ENCODE measurements at places on chromosomes 4 and X. TPM values are rescaled to one million over a fixed set of nuclear protein-coding genes. Genes with fewer than 3 reads are reported as not detected.

DNA sequence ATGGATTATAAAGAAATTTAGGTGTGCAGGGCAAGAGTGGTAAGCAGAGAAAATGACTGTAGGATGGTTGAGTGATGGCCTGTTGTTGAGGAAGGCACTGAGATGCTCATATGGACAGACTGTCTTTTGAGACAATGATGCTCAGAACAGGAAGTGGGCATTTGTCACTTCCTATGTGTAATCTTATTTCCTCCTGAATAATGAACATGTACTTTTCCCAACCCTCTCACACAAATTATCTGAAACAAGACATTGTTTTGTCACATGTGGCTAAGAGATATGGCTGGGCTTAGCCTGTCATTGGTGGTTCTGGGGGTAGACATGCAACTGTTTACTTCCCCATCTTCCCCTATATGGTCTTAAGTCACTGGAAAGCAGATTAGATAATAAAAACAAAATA lies 240.5 kb downstream of the CFAP47 start:
- no peak overlapping the region for H3K4me3 ChIP-seq
- H3K36me3 ChIP-seq: no peaks in the 10 kb centered on the region
- no peaks in the 10 kb centered on the region for H3K4me1 ChIP-seq
- H3K27me3 ChIP-seq: no peaks in the 10 kb centered on the region

GRCh38 chr4:67087897-67088296 lies 457.4 kb downstream of the CENPC start:
- H3K4me1 ChIP-seq: 0 out of 2 replicates have a peak, but pooled peaks cover 9% of the 10 kb centered on the region
- DNase-seq: peak; percentile 74
- no peaks in the 10 kb centered on the region for H3K27me3 ChIP-seq
- no peaks in the 10 kb centered on the region for H3K36me3 ChIP-seq

The CDX4 gene
- not detected for total RNA-seq

The GRK4 gene
- total RNA-seq: 2.9 TPM

DNA sequence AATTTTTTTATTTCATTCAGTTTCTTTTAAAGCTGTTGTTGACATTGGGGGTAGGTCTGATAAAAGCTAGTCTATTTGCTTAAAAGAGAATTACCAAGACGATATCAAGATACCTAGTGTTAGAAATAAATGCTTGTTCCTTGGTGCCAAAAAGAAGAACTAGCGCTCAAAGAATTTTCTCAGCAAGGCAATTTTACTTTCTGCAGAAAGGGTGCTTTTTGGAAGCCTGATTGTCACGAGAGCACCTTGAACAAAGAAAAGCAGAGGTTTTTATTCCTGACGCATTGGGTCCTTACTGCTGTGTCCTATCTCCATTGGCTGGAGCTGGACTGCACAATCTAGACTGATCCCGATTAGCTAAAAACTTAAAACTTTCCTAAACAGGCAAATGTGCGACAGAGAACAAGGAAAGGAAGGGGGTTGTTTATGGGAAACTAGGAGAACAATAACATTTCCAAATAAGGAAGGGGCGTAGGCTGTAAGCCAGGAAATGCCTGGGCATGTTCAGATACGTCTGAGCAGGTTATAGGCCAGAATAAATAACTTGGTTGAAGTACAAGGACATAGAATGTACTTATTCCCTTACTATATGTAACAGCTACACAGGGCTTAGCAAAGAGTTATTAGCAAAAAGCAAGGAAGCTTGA lies 50.3 kb upstream of the STPG2 start:
- H3K4me3 ChIP-seq: no peak overlapping the region
- DNase-seq: no peak
- H3K36me3 ChIP-seq: no peaks in the 10 kb centered on the region
- H3K4me1 ChIP-seq: no peaks in the 10 kb centered on the region
- no peak overlapping the region for H3K27ac ChIP-seq

DNA sequence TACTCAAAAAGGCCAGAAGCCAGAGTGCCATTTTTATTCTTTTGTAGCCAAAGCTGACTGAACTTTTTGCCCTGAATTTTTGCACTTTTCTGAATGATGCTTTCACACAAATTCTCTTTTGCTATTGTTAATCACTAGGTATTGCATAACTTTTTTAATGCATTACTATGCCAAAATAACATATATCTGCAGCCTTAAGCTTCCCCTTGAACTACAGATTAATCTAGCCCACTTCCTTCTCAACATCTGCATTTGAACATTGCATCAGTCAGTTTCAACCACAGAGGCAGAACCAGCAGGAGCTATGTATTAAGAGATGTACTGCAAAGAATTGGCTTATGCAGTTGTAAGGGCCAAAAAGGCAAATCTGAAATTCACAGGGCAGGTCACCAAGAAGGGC lies 197.6 kb upstream of the GYPA start:
- no peaks in the 10 kb centered on the region for H3K4me1 ChIP-seq
- H3K27me3 ChIP-seq: no peaks in the 10 kb centered on the region
- DNase-seq: no peak
- no peak overlapping the region for H3K27ac ChIP-seq
- no peak overlapping the region for H3K4me3 ChIP-seq

- H3K36me3 ChIP-seq: no peaks in the 10 kb centered on the region
- DNase-seq: peak; percentile 56
- H3K4me3 ChIP-seq: no peak overlapping the region
These were observed 67.2 kb upstream of the BRWD3 start for GRCh38 chrX:80876877-80877276.

The CACNA1F gene
- not detected for total RNA-seq

All from PC-3 (cell line).